ENCODE measurements at places on chromosomes 2 and 18.

DNA sequence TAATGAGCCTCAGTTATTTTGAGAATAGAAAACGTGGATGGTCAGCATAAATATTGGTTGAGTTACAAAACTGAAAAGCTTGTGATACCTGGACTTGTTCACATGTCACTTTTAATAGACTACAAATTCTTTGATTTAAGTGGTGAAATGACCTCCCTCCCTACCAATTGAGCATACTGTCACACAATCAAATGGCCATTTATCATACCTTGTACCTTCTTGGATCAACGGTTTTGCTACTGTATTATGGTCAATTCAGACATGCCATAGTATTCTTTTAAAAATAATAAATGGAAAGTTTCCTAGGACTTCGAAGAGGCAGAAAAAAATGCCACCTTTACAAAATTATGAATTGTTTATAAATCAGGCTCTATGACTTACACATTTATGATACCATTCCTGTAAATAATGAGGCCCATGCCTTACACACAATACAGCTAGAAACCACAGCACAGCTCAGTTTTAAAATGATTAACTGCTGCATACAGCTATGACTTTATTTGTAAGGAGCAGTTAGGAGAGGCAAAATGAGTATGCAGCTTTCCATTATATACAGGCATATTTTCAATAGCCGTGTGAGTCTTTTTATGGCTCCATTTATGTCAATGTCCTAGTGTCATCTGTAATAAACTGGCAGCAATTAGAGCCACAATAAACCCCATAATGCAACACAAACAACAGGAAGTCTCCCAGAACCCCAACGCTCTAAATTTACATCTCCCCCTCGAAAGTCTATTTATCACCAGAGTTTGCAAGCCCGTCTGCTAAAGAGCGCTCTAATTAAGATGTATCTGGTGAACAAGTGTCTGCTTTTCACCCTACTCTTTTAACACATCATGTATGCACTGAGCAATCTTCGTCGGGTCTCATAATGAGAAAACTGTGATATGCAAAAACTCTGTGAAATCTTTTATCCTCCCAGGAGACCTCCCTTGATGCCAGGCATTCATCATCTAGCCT lies 176.1 kb downstream of the ZNF521 start:
- no peak for DNase-seq

DNA sequence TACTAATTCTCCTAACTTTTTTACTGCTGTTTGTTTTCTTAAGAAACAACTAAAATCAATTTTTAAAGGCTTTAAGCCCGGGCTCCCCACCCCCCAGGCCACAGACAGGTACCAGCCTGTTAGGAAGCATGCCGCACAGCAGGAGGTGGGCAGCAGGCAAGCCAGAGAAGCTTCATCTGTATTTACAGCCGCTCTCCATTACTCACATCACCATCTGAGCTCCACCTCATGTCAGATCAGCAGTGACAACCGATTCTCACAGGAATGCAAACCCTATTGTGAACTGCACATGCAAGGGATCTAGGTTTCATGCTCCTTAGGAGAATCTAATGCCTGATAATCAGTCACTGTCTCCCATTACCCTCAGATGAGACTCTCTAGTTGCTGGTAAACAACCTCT lies 517.0 kb downstream of the NRXN1 start:
- no peak for DNase-seq

GRCh38 chr18:10565835-10566234 lies 40.0 kb downstream of the NAPG start:
- no peak for DNase-seq

- DNase-seq, result no peak
Observed at GRCh38 chr2:224883700-224884099, 158.6 kb downstream of the DOCK10 start.

DNA sequence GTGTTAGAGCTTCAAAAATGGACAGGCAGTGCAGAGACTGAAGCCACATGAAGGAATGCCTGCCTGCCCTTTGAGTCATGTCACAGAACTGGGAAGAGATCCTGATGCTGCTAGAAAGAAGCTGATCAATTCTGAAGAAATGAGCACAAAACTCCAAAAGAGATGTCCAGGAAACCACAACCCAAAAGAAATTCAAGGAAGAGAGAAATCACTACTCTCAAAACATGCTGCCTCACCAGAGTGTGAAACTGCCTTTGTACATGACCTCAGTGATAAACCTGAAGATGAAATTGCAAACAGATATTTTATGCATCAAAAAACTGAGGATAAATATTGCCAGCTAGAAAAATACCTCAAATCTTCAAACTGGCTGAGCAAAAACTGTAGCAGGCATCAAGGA lies 20.5 kb downstream of the USP40 start:
- DNase-seq, result no peak

DNA sequence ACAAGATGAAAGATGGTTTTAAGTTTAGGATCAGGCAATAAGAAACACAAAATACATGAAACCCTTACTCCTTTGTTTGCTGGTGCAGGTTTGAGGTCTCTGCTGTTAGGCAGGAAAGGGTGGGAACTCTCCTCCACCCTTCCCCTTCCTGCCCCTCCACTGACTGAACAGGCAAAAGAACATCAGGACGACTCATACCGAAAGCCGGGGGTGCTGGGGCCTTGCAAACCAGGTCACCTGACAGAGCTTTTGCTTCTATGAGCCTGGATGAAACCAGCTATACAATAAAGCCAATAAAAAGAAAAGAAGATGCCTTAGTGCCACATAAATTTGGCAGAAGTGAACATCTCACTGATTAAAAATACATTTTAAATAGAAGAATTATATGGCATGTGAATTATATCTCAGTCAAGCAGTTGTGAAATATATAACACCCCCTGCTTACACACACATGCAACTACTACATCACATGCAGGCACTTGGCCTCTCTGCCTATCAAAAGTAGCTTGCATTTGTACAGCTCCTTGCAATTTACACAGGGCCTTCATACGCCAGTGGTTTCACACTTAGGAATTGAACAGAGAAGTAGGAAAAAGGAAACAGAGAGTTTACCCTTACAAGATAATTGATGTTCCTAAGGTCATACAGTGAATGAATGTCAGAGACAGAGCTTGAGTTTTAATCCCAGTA lies 215.1 kb upstream of the TRIB2 start:
- peak; percentile 76 for DNase-seq

DNA sequence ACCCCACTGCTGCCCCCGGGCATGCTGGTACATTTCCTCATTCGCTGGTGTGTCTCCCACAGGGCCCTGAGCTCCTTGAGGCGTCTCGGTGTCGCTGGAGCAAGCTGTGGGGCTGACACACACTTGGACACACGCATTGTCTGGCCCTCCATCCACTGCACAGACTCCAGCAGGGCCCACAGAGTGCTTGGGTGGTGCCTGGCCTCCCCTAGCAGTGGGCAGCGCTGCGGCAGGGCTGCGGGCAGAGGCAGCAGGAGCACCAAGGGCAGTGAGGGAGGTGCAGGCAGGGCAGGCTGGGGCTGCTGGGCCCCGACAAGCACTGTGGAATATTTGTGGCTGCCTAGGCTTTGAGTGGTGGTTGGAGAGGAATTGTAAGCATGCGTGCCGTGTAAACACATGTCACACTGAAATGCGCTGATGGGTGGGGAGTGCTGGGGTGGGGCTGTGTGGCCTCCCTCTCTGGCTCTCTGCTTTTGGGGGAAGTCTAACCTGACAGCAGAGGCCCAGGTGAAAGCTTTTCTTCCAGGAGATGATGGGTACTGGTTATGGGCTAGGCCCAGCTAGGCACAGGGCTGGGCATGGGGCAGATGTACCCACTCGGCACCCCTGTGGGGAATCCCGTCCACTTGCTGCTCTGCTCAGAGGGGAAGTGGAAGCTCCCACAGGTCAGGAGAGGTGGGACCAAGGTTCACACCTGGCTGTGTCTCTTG lies 55.5 kb upstream of the HS6ST1 start:
- no peak for DNase-seq

GRCh38 chr2:203396667-203397066 lies 68.5 kb downstream of the ABI2 start:
- no peak for DNase-seq

DNA sequence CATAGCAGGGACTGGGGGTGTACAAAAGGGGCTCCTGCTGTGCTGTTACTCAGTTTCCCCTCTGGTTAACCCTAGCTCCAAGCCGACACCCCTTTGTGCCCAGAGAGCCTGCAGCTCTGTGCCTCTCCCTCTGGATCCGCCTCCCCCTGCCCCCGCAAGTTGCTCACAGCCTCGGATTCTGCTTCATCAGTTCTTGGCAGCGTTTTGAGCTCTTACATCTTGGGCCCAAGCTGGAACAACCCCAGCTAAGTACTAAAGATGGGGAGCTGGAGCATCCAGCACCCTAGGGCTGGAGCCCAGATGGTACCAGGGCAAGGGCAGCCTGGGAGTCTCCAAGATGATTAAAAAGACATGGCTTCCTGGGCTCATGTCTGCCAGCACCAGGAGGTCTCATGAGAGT lies 40.7 kb downstream of the POMC start:
- no peak for DNase-seq

- no peak for DNase-seq
Observed at GRCh38 chr2:67268797-67269196, 128.3 kb upstream of the ETAA1 start.

GRCh38 chr2:79887747-79888374 lies 375.0 kb downstream of the CTNNA2 start:
- DNase-seq, result no peak

DNA sequence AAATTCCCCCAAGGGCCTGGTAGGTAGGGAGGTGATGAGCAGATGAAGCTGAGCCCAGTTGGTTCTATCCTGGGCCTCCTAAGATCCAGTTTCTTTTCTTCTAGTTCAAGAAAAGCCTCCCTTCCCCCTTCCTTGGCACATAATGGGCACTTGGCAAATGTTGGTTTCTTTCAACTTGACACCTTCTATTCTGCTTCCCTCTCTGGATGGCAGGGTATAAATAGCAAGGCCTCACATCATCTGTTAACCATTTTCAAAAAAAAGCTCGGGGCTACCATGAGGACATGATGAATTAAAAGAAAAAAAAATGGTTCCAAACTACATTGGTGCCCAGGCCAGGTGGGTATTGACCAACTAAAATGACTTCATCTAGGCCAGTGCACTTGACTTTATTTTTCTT lies 29.9 kb downstream of the CTAGE1 start:
- DNase-seq, result no peak

- no peak for DNase-seq
Observed at GRCh38 chr18:21997207-21998143, 171.9 kb upstream of the GATA6 start.

DNA sequence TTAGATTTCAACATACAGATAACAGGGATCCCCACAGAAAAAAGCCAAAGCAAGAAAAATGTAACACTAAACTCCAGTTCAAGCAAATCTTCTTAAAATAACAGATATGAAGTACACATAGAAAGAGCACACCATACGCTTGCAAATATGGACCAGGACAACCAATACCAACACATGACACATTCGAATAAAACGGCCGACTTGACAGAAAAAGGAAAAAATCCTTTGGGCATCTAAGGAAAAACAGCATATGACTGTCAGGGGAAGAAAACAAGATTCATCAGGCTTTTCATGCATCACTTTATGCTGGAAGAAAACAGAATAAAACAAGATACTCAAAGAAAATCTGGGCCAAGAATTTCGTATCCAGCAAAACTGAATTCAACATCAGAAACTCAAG lies 16.0 kb downstream of the RNASEH1 start:
- no peak for DNase-seq

GRCh38 chr2:85582492-85582891 lies 1.7 kb upstream of the VAMP5 start:
- DNase-seq, result no peak

DNA sequence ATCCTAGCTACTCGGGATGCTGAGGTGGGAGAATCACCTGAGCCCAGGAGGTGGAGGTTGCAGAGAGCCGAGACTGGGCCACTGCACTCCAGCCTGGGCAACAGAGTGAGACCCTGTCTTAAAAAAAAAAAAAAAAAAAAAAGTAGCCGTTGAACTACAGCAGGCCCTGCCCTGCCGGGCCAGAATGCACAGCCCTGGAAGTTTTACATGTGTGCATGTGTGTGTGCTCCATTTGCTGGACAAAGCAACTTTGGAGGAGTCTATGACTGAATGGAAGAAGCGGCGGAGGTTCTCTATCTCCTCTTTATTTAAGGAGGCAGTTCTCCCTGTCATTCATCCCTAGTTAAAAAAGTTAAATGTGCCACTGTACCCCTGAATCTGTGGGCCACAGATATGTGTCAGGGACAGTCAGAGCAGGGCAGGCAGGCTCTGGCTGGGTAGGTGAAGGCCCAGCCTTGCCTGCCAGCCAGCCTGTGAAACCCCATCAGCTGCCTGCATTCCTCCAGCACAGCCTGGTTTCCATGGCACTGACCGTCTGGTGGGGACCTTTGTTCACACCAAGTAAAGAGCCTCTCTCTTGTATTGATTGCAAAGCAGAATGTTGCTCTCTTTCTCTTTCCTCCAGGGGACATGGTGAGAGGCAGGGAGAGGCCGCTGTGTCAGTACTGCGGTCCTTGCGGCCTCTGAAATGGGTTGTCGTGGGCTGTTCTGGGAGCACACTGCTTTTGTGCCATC lies 10.9 kb downstream of the LIPG start:
- no peak for DNase-seq

GRCh38 chr18:42752916-42753315 lies 362.6 kb downstream of the RIT2 start:
- DNase-seq, result no peak

DNA sequence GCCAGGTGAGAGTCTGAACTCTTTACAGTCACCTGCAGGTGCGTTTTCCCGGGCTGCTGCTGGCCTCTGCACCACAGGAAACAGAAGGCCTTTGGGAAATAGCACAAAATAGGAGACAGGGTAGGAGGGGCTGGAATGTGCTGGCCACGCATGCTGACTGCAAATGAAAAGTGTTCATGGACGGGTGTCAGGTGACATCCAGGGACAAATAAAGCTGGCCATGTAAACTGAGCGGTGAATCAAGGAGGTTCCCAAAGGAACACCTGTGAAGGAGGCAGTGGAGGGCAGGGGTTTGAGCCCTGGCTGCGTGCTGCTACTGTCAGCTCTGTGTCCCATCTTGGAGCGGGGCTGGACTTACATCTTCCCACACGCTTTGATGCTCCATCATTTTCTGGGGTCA lies 42.4 kb upstream of the GBX2 start:
- DNase-seq, result no peak

- no peak for DNase-seq
Observed at GRCh38 chr2:16275131-16275530, 334.8 kb downstream of the MYCN start.

GRCh38 chr18:58533766-58534165 lies 95.1 kb downstream of the ALPK2 start:
- no peak for DNase-seq

DNA sequence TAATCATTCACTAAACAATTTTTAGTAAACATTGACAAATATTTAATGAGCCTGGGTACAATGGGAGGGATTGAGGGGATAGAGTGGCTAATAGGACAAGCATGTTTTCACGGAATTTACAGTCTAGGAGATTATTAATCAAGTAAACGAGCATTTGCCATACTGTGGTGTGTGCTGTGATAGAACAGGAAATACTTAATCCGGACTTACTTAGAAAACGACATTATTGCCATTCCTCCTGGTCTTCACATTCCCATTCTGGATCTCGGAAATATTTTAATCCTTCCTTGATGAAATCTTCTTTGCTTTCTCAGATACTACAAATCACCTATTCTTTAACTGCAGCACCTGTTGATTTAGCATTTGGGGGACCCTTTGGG lies 905 bp downstream of the TTLL4 start:
- no peak for DNase-seq

GRCh38 chr2:9763356-9764152 lies 79.7 kb upstream of the TAF1B start:
- no peak for DNase-seq

GRCh38 chr2:135960656-135961551 lies 24.5 kb downstream of the DARS1 start:
- DNase-seq, result no peak

- DNase-seq, result no peak
Observed at GRCh38 chr2:48511849-48512470, 18.0 kb upstream of the STON1 start.

GRCh38 chr2:179191110-179191509 lies 73.5 kb downstream of the SESTD1 start:
- DNase-seq, result no peak

Data from activated naive CD4-positive, alpha-beta T cell treated with anti-CD3 and anti-CD28 coated beads, Interleukin-2, amount 50 U/mL, for 16 hours (primary cell).